ENCODE measurements at places on chromosomes 6 and 20.

DNA sequence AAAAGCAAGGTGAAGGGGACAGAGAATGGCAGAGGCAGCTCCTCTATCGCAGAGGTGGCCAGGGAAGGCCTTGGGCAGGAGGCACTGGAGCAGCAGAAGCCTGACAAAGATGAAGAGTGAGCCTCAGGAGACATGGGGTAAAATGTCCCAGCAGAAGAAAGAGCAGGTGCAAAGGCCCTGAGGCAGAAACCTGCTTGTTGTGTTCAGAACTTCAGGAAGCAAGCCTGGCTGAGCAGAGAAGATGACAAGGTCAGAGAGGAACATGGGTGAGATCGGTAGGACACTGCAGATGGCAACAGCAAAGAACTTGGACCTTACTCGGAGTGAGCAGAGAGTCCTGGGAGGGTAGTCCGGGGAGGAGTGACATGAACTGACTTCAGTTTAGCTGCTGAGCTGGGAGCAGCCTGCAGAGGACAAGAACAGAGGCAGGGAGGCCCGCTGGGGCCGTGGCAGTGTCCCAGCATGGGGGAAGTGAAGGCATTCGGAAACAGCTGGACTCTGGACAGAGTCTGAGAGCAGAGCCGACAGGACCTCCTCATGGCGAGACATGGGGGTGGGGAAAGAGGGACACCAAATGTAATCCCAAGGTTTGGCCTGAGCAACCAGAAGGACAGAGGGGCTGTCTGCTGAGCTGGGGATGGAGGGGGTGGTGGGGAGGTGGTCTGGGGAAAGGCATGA is 106.3 kb downstream of the PREX1 start:
- no peak for DNase-seq

- no peak for DNase-seq
Observed at GRCh38 chr6:25172819-25173218, 106.4 kb upstream of the CARMIL1 start.

DNA sequence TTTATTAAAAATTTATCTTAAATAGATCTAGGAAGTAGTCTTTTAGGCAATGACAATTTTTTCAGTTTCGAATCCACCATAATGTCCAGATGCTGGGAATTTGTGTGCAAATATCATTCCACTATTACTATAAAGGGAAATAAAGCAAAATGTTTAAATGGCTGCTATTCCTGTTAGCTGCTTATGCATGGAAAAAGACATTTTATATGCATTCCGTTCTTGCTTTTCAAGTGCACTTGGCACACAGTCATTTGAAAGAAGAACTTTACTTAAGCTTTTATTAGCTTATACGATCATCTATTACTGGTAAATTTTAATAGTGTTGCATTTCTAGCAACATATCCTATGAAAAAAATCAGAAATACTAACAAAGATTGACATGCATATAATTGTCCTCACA is 42.0 kb downstream of the PRL start:
- DNase-seq, result no peak

- no peak for DNase-seq
Observed at GRCh38 chr6:99121748-99122147, 174.0 kb upstream of the FBXL4 start.

GRCh38 chr20:34970193-34970840 is 14.6 kb downstream of the MYH7B start:
- no peak for DNase-seq

- no peak for DNase-seq
Observed at GRCh38 chr20:50197463-50198179, 7.0 kb downstream of the CEBPB start.

GRCh38 chr6:124205921-124206320 is 402.3 kb downstream of the NKAIN2 start:
- DNase-seq, result no peak

- no peak for DNase-seq
Observed at GRCh38 chr20:64058536-64058935, 4.5 kb upstream of the TCEA2 start.

DNA sequence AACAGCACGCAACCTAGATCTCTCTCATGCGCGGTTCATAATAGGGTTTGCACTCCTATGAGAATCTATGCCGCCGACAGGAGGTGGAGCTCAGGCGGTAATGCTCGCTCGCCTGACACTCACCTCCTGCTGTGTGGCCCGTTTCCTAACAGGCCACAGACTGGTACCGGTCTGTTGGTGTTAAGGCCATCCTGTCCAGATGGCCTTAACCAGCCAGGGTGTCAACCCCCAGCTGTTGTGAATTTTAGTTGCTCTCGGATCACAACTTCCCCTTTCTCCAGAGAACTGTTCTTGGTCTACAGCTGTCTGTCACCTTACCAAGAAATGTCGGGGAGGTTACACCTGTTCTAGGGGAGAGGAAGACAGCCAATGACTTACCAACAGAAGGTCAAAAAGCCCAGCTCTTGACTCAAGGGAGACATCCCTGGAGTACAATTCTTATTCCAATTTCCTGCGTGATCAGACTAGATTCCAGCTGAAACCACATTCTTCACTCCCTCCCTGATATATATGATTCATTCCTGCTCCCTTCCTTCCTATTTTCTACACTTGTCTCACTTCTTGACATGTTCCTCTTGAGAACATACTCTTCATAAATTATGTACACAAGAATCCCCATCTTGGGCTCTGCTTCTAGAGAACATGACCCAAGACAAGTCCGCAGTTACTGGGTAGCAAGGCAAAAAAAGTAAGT is 23.1 kb upstream of the DNAAF9 start:
- DNase-seq, result no peak

- no peak for DNase-seq
Observed at GRCh38 chr6:147983581-147984366, 358.9 kb upstream of the SASH1 start.

- DNase-seq, result no peak
Observed at GRCh38 chr20:46270977-46271744, 37.1 kb downstream of the CDH22 start.

DNA sequence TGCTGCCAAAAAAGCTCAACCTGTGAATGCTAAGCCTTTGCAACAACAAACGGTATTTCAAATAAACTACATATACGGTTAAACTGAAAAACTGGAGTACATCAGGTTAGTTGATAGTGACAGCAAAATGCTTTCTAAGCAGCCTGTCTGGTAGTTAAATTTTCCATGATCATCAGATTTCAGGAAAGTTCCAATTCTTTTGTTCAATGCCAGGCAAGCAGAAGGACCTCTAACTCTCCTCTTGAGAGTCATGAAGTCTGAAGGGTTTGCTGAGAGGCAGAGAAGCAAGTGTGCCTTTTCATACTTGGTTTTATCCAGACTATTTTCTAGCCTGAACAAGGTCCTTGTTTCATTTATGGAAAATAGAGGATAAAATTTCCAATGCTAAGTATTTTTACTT is 4.5 kb downstream of the FLRT3 start:
- no peak for DNase-seq

DNA sequence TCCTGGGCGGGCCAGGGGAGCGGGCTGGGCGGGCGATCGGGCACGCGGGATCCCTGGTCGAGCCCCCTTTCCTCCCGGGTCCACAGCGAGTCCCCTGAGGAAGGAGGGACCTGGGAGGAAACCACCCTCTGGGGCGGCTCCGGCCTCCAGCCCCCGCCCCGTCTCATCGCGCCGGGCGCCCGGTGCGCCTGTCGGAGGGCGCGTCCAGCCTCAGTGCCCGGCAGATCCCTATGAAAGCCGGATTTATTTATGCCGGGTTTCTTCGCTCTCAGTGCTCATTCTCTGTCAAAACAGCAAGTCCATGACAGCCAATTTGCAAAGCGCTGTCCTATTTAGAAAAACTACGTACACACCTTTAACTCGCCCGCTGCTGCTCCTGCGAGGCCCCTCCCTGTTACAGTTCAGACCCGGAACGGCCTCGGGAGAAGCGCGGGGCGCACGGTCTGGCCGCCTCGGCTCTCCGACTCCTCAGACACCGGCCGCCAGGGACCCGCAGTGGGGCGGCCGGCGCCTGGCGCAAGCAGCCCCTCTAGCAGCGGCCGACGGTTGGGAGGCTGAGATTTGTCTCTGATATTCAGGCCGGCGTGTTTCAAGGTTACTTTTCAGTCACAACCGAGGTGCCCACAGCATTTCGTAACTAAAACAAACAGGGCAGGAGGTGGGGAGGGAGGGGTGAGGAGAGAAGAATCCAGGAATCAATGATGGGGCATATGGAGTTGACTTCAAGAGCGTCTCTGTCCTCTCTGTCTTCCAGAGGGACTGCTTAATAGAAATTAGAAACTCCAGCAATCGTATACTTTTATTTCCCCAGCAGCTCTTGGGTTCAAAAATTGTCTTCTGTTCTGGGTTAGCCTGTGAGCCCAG is 782 bp upstream of the FOXA2 start:
- DNase-seq, result no peak

- no peak for DNase-seq
Observed at GRCh38 chr20:49043000-49043399, 3.1 kb upstream of the CSE1L start.

GRCh38 chr20:23099791-23100719 is 13.9 kb upstream of the CD93 start:
- DNase-seq, result no peak

DNA sequence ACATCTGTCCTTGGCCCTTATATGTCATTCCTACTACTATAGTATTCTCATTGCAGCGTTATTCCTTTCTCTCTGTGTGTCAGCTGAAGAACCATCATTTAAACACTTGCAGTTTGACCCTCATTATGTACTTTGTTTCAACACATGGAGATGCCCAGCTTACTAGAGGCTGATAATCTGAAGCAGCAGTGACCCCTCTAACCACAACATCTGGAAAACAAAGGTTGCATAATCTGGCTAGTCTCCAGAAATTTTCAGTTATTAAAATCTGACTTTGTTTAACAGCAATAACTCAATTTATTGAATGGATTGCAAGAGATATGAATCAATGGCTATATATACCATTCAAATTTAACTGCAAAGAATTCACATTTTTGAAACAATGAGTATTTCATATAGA is 6.6 kb upstream of the PHIP start:
- DNase-seq, result no peak

DNA sequence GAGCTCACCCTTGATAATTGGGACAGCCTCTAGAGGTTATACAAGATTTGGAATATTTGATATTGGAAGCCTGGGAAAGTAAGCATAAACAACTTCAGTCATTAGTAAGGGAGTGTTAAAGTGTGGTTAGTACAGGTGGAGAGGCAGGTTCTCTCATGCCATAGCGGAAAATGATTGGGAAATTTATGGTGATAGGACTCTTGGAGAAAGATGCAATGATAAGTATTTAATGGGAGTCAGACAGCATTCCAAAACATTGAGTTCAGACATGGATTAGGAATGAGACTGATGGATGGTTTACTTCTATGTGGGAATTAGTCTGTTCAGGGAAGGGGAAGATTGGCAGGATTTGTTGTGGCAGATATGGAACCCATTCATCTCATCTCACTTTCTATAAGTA is 152.7 kb downstream of the MCHR2 start:
- no peak for DNase-seq
